ENCODE measurements at places on chromosomes 5 and 9.

- DNase-seq = no peak
Measured at GRCh38 chr9:98887918-98888510, 55.7 kb upstream of the COL15A1 start.

GRCh38 chr5:92548346-92548745 is 1032.7 kb downstream of the NR2F1-AS1 start:
- DNase-seq = no peak

- no peak for DNase-seq
Measured at GRCh38 chr5:154055201-154055600, 16.4 kb downstream of the MFAP3 start.

GRCh38 chr5:95382801-95383200 is 8.4 kb upstream of the FAM81B start:
- DNase-seq = no peak

GRCh38 chr9:134060546-134060945 is 7.3 kb downstream of the BRD3 start:
- no peak for DNase-seq

All from mucosa of gallbladder (tissue), 1 donor.